ENCODE measurements at places on chromosomes 5 and 9. TPM values are rescaled to one million over a fixed set of nuclear protein-coding genes. Genes with fewer than 3 reads are reported as not detected.

DNA sequence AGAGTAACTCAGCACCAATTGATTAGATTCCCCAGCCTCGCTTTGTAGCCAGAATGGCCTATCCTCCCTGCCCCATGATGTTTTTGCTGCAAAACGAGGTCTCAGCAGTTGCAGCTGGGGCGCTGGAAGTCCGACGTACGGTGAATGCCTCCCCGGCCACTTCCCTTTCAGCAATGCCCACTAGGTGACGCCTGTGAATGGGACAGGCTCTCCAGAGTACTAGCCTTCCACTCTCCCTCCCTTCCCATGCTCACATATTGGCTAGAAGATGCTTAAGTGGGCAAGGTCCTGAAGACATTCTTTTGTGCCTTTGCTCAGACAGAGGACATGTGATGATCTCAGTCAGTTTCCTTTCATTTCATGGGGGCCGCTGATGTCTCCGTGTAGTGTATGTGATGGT is 50.8 kb downstream of the DMRT2 start:
- DNase-seq: peak; percentile 22

- DNase-seq: no peak
These were observed at the start of gene SLC6A19 for GRCh38 chr5:1201327-1202025. Gene SLC6A19, plus strand, starts transcription at chr5:1201595. Its CDS starts 56 bp downstream, at chr5:1201651.

DNA sequence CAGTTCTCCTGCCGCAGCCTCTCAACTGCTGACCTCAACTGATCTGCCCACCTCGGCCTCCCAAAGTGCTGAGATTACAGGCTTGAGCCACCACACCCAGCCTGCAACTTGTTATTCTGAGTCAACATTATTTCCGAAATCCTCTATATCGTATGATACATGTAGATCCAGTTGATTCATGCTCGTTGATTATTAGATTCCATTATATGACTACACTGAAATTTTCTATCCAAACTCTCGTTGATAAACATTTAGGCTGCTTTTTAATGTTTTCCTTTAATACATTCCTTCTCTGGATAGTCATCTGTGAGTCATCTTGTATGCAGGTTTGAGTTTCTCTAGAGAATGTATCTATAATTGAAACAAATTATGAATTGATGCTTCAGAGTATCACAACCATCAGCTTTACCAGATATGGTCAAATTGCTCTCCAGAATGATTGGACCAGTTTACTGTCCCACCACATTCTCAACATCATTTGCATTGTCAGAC is 4.1 kb downstream of the CDK7 start:
- DNase-seq: peak; percentile 83

DNA sequence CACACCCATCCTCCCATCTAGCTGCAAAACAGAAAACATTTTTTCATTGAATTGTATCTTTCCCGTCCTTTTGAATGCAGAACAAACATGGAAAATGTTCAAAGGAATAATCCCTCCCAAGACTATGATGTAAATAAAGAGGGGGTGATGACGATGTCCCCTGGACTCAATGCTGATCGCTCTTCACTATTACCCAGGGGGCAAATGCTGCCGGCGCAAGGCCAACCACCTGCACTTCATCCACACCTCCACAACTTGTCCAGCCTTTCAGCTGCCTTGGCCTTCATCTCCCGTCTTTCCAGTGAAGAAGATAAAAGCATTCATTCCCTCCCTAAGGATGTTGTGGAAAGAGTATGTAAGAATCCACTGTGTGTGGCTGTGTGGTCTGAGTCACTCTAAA is 240.3 kb downstream of the AGTPBP1 start:
- no peak for DNase-seq

GRCh38 chr9:80995759-80996158 is 693.6 kb downstream of the TLE1 start:
- peak; percentile 89 for DNase-seq

- no peak for DNase-seq
These were observed 255.6 kb downstream of the NR3C1 start for GRCh38 chr5:143147902-143148301.

- no peak for DNase-seq
These were observed 324.6 kb downstream of the CAAP1 start for GRCh38 chr9:26567976-26568375.

DNA sequence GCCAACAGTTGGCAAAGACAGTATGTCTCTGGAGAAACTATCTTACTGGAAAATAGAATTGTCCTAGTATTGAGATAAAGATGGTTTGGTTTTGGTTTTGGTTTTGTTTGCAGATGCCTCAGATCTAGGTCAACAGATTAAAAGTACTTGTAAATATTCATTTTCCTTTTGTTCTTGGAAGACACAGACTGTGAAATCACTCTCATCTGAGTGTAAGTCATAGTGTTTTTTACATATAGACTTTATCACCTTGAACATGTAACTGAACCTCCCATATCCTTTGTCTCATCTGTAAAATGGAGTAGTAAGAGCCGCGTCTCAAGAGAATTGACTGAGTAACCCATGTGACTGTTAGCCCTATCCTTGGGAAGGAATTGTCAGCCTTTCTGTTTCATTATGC is 34.3 kb downstream of the MAP3K1 start:
- DNase-seq: no peak

DNA sequence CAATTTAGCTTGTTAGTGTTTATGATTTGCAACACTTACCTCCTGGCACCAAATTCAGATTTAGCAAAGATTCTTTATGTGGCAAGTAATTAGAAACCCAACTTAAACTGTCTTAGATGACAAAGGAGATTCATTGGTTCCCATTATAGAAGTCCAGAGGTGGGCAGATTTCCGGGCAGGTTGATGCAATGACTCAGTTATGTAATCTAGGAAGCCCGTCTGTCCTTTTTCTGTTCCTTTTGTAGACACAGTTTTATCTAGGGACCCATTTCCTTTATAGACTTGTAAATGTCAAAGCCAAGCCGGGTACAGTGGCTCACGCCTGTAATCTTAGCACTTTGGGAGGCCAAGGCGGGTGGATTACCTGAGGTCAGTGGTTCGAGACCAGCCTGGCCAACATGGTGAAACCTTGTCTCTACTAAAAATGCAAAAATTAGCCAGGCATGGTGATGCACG is 20.3 kb upstream of the ANKRD33B start:
- no peak for DNase-seq

GRCh38 chr5:44546286-44546685 is 157.1 kb upstream of the FGF10 start:
- peak; percentile 50 for DNase-seq

DNA sequence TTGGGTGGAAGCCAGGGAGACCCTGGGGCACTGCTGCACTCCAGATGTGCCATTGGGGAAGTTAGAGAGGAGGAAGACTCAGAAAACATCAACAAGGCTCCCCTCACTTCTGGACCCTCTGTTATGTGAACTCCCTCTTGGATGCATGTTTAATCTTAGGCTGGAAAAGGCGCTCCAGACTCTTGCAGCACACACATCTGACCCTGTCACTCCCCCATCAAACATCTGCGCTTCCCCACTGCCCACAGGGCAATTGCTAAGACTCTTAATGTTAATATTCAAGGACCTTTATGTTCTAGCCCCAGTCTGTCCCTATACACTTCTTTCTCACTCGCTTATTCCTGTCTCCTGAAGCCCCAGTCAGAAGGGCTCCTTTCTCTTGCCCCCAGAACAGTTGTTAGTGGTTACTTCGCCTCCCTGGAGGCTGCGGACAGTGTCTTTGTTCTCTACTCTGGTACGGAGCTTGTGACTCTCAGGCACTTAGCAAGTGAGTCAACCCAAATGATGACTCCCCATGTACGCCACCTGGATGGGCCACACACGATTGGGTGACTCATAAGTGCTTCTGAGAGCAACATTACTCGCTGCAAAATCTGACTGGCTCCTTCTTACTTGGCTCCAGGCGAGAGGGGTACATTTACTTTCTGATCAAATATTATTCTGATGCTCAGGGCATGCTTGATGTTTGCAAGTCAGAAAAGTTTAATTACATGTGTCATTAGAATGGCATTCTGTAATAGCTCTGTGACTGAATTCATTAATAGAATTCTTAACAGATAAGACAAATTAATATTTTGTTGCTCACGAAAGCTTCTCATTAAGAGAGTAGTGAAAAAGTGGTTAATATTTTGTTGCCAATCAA is 193.6 kb downstream of the HSPA4 start:
- peak; percentile 96 for DNase-seq

GRCh38 chr5:157069949-157070348 is 11.0 kb upstream of the HAVCR1 start:
- DNase-seq: no peak

DNA sequence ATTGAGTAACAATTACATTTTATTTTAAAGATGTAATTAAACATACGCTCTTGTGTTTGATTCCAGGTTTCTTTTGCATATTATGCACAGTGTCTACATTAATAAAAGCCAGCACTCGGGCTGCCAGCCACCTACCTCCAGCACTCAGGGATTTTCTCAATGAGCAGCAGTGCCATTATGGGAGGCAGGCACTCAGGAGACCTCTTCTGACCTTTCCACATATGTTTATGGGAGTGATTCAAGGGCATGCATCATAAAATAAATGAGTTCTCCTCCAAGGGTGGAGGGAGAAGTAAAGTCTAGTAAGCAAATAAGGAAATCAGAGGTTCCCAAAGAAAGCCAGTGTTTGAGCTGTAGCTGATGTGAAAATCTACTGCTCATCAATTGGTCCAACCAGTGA is 119.8 kb upstream of the IRX2 start:
- no peak for DNase-seq

DNA sequence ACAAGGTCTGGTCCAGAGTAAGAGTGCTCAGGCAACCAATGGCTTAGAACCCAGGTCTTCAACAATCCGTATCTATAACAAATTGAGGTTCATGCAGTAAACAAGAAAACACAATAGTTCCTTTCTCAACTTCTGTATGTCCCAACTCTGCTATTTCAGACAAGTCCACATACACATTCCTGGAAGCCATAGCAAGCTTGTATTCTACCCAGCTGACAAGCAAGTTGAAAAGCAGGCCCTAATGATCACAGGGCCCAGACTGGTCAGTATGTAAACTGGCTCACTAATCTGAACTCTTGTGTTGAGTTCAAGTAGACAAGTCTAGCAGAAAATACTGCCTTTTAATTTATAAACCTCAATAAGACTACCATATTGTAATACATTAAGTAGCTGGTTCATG is 26.9 kb downstream of the FNIP1 start:
- DNase-seq: no peak

GRCh38 chr5:125154301-125155110 is 408.1 kb upstream of the ZNF608 start:
- DNase-seq: peak; percentile 14

GRCh38 chr5:17255471-17256021 is 38.1 kb downstream of the BASP1 start:
- DNase-seq: peak; percentile 40

GRCh38 chr9:107487521-107488374 is 1.8 kb downstream of the KLF4 start:
- no peak for DNase-seq

DNA sequence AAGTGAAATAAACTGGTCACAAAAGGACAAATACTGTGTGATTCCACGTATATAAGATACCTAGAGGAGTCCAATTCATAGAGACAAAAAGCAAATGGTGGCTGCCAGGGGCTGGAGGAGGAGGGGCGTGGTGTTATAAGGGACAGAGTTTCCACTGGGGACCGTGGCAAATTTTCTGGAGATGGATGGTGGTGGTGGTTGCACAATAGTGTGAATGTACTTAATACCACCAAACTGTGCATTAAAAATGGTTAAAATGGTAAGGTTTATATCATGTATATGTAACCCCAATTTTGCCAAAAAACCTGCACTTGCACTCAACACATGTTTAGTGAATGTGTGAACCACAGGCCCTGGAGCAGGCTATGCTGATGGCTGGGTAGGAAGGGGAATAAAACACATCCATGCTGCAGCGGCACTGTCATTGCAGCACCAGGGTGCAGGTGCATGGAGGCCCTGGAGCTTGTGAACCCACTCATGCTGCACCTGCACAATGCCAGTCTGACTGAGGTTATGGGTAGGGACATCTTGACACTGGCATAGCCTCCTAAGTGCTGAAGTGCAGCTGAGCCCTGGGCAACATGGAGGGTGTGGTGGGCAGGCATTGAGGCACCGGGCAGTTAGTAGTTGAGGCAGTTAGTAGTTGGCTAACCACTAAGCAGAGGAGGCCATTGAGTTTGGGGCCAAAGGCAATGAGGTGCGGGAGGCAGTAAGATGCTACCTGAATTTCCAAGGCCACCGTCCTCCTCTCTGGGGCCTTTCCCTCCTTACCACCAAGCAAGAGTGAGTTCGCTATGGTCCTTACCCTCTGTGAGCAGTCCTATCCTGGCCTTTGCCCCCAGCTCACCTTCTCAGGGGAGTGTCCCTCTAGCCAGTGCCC is 3.5 kb upstream of the PHF2 start:
- DNase-seq: no peak

DNA sequence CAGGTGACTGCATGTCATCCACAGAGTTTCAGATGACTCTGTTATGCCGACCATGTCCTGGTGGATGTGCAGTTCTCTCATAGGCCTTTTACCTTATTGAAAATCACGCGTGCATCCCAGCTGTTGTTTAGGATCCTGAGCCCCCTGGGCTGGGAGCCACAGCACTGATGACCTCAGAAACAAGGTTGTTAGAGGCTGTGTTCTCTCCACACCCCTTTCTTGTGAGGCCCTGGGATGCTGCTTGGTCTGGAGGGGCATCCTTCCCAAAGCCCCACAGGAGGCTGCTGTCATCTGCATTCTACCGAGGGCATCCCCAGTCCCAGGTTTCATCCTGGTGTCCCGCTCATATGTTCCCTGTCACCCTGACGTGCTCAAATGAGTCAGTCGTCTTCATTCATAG is 76.5 kb upstream of the IRX4 start:
- DNase-seq: no peak

GRCh38 chr9:86406366-86406765 is 52.2 kb upstream of the TUT7 start:
- DNase-seq: peak; percentile 53

- no peak for DNase-seq
These were observed 1026.4 kb upstream of the COX7C start for GRCh38 chr5:85591311-85591710.

- no peak for DNase-seq
These were observed 32.4 kb upstream of the NXNL2 start for GRCh38 chr9:88502552-88503034.

- peak; percentile 34 for DNase-seq
These were observed 105.3 kb downstream of the UBE2R2 start for GRCh38 chr9:33921967-33922895.

DNA sequence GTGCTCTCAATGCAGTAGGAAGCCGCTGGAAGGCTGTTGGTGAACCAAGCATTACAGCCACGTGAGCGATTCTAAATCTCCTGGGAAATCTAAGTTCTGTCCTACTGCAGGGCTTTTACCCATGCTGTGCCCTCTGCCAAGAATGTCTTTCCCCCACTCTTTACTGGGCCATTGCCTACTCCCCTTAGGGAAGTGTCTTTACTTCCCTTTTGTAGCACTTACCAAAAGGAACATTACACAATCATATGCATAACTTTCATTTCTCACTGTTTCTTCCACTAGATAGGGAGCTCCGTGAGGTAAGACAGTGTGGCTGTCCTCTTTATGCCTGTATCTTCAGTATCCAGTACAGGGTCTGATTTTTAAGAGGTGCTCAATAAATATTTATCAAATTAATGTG is 241.7 kb upstream of the NR4A3 start:
- no peak for DNase-seq

ACOT12 gene
- not detected for total RNA-seq

BAAT gene
- not detected for total RNA-seq

RLN2 gene
- total RNA-seq: not detected

SLC31A1 gene
- total RNA-seq: 21.4 TPM

UHRF2 gene
- 27.6 TPM for total RNA-seq

MEIKIN gene
- not detected for total RNA-seq

ARSI gene
- total RNA-seq: 32.7 TPM

PAEP gene
- total RNA-seq: not detected

PARP8 gene
- 4.1 TPM for total RNA-seq

SLC36A3 gene
- total RNA-seq: not detected

HBEGF gene
- 9.2 TPM for total RNA-seq

CATSPER3 gene
- total RNA-seq: not detected

PKD2L2 gene
- 0.17 TPM for total RNA-seq

All from M059J (cell line).